ENCODE measurements at places on chromosomes 5 and 9.

DNA sequence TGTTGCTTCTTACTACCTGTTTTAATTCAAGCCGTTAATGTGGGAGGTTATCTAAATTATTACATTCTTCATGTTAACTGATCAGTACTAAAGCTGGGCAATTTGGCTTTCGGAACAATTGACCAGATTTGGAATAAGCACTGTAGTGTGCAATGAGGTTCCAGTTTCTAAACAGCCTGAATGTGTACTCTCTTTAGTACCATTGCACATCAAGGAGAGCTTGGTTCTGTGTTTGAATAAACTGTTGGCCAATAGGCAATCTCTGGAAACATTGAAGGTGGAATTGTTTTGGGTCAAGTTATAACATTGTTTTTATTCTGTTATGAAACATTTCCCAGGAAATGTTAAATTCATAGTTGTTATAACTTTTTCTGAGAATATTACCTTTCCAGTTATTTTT is 105.2 kb downstream of the PBX3 start:
- DNase-seq, result no peak

- DNase-seq, result no peak
These were observed 211.2 kb downstream of the GOLPH3 start for GRCh38 chr5:31962871-31963307.

DNA sequence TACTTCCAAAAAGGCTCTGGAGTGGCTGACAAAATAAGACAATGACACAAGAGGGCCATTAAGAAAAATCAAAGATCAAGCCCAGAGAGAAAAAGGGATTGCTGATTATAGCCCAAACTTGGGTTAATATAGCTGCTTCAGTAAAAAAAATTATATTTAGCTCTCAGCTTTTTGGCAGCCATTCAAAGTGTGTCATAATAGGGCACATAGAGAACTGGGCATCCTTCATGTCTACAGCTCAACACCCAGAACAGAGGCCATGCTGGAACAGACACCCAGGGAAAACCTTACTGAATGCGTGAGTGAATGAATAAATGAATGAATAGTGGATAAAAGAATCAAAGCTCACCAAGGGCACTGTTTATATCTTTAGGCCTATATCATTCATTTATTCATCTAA is 110.1 kb downstream of the SLIT3 start:
- DNase-seq, result no peak

DNA sequence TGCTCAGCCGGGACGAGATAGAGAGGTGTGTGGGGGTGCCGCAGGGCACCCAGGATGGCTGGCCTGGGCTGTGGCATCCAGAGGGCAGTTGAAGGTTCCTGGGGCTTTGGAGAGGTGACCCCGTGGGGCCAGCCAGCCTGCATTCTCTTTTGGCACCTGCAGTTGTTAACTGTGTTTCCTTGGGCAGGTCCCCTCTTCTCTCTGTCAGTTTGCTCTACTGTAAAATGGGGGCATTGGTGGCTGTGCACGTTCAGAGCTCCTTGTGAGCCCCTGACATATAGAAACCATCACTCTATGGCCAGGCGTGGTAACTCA is 8.5 kb downstream of the ZDHHC12 start:
- no peak for DNase-seq

DNA sequence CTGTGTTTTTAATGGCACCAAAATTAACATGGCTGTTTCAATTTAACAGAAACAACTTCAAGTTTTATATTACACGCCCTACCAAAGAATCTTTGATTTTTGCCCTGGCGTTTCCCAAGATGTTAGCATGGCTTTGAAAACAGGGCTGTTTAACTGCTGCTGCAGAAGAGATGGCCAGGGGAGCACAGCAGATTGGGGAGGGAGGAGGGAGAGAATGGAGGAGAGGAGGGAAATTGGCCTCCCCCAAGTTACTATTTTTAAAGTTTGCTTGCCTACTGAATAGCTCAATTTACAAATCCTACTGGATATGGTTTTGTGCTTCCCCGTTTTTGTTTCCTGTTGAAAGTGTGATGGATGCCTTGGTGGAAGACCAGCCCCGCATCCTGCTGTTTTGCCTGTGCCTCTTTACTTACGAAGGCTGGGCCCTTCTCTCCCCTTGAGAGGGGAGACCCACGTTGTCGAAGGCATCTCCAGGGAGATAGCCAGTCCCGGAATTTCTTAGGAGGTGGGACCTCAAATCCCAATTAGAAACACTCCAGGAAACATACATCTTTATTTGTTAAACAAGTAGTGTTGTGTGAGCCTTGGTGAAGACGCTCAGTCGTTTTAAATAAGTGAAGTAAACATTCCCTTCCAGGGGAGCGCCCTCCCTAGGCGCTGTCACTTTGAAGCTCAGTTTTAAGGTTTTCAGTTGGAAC is 98.6 kb downstream of the AOPEP start:
- DNase-seq, result no peak

GRCh38 chr9:29285818-29286217 is 1712.5 kb upstream of the C9orf72 start:
- DNase-seq, result no peak

GRCh38 chr5:157342822-157343402 is 77.0 kb downstream of the CYFIP2 start:
- peak; percentile 18 for DNase-seq

GRCh38 chr5:157592594-157592993 is 17.0 kb upstream of the ADAM19 start:
- DNase-seq, result no peak

DNA sequence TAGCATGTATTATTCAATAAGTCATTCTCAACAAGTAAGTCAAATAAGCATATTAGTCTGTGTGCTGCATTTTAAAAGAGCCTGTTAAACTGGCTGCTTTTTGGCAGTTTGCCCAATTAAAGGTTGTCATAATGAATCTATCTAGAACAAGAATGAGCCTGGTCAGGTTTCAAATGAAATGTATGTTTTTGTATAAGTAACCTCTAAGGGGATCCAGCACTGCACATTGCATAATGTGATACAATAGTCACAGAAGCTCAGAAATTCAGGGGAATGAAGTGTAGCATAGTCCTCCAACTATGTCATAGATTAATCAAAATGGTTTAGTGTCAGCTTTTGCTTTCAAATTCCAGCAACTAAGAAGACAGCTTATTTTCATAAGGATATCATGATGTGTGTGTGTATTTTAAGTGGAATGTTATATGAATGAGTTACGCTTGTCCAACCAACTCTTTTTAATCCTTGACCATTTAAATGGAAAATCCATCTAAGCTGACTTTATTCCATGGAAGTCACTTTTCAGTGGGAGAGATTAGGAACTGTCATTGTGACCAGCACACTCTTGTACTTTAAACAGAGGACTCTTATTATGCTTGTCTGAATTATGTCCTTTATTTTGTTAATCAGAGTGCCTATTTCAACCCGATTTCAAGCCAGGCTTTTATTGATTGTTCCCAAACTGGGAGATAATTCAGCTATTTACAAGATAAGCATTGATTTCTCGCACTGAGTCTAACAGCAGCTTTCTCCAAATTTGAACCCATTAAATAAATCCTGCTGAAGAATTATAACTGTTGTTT is 283.9 kb upstream of the ADAMTSL1 start:
- DNase-seq, result no peak

DNA sequence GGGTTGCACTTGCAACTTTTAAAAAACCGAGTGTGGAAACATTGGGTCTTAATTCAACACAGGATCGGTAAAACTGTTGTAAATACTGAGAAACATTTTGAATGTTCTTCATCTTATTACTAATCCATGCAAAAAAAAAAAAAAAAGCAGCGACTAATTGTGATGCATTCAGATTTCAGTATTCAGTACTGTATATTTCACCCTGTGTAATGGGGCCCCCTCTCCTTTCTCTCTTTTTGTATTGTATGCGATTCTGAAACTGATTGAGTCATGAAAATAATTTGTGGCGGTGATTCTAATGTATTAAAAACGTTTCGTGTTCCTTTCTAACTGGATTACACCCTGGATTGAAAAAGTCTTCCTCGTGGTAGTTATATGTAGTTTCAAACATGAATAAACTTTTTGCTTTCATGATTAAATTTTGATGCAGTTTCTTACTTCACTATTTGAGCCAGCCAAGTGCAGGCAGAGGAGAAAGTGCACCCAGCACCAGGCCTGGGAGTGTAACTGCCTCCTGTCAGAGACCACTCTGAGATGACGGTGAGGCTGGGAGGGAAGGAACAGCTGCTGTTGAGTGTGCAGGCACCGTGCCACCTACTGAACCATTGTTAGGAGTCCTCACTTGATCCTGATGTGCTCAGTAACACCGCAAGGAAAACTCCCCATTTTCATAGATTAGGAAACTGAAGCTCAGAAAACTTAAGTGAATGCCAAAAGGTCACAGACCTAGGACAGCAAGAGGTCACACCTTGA is 220.0 kb downstream of the PBX3 start:
- DNase-seq, result no peak

All from stimulated activated CD4-positive, alpha-beta T cell treated with anti-CD3 and anti-CD28 coated beads, TNF-alpha, amount 100 ng/mL, for 1 hour (primary cell).